NCI-H460 (cell line): ENCODE measurements at places on chromosomes 2 and 18. TPM values are rescaled to one million over a fixed set of nuclear protein-coding genes. Genes with fewer than 3 reads are reported as not detected.

GRCh38 chr18:36265015-36265414 lies 32.5 kb upstream of the FHOD3 start:
- no peak for DNase-seq

DNA sequence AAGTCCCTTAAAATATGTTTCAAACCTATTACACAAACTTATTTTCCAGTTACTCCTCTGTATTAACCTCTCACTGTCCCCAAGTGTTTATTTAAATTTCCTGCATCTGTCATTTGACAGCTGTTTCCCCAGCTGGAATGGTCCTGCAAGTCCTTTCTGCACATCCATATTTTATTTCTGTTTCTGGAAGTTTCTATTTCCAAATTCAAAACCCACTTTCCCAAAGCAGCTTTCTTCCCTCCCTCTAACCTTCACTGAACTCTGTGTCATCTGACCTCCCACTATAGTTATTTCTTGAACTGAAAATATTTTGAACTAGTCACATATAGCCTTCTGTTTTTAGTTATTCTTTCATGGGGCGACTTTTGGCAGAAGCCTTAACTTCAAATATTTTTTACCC lies 459.4 kb upstream of the MC4R start:
- no peak for DNase-seq

DNA sequence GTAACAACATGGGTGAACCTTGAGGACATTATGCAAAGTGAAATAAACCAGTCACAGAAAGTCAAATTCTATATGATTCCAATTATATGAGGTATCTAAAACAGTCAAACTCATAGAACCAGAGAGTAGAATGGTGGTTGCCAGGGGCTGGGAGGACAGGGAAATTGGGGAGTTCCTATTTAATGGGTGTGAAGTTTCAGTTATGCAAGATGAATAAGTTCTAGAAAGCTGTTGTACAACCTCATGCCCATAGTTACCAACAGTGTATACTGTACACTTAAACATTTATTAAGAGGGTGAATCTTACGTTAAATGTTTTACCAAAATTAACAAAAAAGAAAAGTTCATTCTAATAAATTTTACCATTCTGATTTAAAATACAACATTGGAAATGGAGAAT lies 92.7 kb upstream of the WDSUB1 start:
- no peak for DNase-seq

DNA sequence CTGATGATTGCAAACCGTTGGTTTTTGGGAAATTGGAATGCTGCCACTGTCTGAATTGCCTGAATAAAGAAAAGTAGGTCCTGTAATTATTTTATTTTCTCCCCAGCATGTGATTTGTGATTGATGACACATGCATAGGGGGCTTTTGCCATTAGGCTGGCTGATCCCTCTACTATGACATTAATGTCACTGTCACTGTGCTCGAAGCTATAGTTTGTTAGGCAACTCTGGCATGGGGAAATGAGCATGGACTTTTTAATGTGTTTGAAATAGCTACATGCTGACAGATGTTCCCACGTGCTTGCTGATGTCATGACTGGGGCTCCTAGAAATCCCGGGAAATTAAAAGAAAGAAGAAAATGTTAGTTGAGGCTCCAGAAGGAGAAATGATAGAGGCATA lies 99.1 kb downstream of the HRH4 start:
- DNase-seq = no peak

GRCh38 chr18:10378688-10379420 lies 75.6 kb upstream of the APCDD1 start:
- DNase-seq = no peak

DNA sequence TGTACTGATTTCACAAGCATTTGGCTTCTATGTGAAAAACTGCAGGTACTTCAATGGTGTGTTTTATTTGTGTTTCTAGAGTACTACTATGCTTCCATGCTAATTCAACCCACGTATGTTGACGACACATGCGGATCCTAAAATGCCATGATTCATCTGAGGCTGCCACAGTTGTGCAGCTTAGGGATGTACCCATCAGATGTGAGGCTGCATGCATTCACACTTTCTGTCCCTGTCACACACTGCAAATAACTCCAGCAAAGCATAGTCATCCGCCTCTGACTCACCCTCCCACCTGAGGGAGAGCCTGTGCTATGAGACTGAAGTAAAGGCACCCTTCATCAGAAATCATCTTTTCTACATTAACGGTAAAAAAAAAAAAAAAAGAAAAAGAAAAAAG lies 22.1 kb upstream of the SERTAD2 start:
- DNase-seq = no peak

DNA sequence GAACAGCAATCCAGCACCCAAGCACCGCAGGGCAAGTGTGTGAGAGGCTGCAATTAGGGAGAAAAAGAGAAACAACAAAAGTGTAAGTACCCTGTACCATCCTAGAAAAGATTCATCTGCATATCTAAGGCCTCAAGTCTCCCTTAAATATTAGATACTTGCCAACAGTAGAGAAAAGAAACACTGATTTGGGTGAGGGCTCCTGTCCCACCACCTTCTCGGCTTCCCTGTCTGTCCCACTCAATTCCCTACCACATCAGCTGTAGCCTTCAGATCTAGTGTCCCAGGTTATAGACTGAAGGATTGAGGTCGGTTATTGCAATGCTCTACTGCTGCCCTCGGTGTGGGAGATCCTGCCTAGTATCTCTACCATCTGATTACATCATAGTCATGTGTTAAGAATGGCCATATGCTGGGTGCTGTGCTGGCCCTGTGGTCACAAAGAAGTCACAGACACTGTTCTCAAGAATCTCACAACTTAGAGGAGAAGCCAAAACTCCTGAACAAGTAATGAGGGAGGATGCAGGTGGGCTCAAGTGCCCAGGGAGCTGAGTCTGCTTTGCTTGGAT lies 2.5 kb downstream of the RAX start:
- no peak for DNase-seq

GRCh38 chr2:41949091-41949882 lies 98.5 kb upstream of the PKDCC start:
- no peak for DNase-seq

- DNase-seq = no peak
These were observed 29.4 kb downstream of the SATB2 start for GRCh38 chr2:199428291-199428690.

DNA sequence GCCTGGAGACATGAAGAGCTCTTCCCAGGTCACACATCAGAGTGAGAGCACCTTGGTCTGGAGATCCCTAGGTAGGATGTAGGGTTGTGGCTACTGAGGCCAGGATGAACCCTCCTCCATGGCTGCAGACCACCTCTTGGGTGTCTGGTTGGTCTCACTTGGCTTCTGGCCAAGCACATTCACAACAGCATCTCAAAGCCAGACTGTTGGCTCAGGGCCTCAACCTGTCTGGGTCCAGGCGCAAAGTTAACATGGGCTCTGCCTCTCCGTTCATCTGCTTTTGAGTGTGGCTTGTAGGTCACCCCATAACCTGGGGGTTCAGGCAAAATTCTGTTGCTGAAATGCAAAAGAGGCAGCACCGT lies 40.1 kb downstream of the RHOB start:
- no peak for DNase-seq

DNA sequence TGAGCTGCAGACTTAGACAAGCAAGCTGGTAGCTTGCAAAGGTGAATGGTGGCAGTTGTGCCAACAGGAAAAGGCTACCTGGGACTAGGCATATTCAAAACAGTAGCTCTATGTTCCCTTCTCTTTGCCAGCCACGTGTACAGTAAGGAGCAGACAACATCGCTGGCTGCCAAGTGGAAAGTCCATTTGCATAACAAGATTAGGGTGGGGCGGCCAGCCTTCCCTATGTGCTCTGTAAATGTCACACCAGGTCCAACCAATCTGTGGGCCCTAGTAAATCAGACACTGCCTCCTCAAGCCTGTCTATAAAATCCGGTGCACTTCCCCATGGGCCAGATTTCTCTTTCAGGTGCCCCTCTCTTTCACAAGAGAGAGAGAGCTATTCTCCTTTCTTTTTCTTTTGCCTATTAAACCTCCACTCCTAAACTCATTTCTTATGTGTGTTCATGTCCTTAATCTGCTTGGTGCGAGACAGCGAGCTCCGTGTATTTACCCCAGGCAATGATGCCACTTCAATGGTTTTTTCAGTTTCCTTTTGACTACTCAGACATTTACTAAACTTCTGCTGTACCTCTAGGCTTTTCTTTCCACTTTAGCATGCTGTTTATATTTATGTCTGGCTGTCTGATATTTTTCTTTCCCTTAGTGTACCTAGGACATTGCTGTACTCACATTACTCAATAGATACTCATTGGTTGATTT lies 297.4 kb upstream of the GCFC2 start:
- no peak for DNase-seq

- DNase-seq = no peak
These were observed 9.9 kb downstream of the NCAPH start for GRCh38 chr2:96345438-96345837.

DNA sequence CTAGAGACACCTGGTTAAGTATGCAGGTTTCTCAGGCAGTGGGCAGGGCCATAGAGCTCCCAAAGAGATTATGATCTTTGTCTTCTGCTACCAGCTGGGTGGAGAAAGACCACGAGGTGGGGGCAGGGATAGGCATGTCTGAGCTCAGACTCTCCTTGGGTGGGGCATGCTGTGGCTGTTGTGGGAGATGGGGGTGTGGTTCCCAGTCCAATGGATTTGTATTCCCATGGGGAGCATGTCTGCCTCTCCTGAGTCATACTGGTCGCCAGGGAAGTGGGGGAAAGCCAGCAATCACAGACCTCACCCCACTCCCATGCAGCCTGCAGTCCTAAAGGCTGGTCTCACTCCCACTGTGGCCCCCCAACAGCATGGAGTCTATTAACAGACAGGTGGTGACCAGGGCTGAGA lies 31.4 kb upstream of the RHOB start:
- no peak for DNase-seq

DNA sequence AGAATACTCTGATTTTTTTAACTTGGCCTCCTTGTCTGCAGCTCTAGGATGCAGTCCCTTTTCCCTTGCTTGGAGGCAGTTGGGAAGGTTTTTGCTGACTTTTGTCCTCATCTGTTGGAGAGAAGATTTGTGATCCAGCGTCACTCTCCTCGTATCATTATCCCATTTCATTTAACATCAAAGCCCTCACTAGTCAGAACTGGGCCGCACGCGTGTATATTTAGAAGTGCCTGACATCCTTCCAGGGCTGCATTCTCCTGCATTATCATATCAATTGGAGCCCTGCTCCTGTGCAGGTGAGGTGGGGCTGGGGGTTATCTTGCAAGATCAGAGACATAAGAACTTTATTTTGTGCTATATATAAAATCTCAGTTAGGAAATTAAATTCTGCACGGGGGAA lies 435.1 kb upstream of the HS6ST1 start:
- no peak for DNase-seq

DNA sequence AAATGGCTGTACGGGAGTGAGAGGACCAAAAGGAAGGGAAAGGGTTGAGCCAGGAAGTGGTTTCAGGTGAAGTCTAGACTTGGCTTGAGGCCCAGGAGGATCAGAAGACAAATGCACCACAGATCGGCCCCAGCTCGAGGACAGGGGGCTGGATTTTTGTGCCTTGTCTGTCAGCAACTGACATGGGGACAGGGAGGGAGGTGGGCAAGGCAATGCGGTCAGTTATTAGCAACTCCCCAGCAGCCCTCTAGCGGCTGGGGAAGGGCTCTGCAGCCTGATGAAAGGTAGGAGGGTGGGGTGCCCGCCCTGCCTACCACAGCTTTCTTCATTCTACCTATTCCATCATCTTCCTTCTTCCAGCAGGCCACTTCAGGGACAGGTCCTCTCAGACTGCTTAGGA lies 50.0 kb downstream of the CPO start:
- DNase-seq = peak; percentile 54

DNA sequence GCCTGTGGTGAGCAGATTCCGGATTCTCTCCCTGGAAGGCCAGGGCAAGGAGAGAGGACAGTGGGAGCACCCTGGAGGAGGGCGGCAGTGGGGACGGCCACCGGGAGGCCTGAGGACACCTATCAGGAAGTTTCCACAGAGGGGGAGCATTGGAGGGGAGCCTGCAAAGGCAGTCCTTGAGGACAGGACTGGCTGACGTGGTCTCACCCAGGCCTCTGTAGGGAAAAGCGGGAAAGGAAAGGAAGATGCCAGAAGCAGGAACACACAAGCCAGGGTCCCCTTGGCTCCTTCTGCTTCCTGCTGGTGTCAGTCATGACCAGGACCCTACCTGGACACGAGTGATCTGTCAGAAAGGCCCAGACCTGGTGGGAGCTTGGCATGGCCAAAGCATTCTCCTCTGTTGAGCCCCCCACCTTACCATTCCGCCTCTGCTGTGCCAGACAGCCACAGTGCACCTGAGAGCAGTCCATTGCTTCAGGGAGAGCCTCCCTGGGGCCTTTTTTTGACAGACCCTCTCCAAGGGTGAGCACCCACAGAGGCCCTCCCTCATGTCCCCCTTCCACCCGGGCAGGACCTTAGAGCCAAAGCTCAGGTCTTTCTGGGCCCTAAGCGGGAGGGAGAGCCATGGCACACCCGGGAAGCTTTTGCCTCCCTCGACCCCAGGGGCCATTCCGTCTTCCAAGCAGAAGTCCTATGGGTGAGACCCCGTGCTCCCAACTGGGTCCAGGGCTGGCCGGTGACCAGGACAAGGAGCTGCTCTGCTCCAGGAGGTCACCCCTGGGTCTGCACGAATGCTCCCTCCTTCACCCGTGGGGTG lies 333.1 kb downstream of the DYSF start:
- no peak for DNase-seq

DNA sequence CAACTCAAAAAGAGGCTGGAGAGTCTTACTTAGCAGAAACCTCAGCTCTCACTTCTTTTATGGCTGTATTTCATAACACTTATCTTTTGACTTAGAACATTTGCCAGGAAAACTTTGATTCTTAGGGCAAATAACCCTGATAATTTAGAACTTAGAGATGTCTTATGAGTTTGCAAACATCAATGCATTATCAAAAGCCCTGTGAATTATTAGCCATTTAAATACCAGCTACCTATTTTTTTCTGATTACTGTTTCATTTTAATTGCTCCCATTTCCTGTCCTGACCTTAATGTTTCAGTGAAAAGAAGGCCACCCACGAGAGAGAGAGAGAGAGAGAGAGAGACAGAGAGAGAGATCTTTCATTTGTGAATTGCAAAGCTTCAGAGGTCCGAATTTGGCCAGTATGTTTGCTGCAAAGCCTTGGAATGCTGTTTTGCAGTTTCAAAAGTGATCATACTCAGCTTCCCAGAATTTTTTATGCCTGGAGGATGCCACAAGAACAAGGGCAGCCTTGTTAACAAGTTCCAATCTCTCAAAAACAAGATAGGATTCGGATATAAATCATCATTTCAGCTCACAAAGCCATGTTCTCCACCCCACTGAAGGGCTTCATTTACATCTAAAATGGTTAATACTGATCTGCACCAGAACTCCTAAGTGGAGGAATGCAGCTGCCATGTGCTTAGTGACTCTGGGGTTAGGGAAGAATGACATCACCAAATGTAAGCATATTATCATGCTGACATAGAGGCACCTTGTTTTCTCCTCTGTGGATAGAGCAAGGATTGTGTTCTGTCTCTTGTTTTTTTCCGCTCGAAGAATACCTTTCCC lies 478.2 kb downstream of the ARHGAP15 start:
- no peak for DNase-seq

Gene MARCO
- total RNA-seq = not detected in 2 replicates

Gene GPAT2
- total RNA-seq = not detected in 2 replicates

Gene DLX2
- 1.0 and 1.9 TPM in 2 replicates for total RNA-seq

Gene C2orf66
- total RNA-seq = 0.58 and 0.84 TPM in 2 replicates

Gene TACR1
- 0.10 and 0.26 TPM in 2 replicates for total RNA-seq

Gene MC2R
- total RNA-seq = not detected in 2 replicates

Gene SLC14A1
- not detected in 2 replicates for total RNA-seq
